ENCODE measurements at places on chromosomes 4 and X.

- DNase-seq, result no peak
These were observed 185.7 kb upstream of the NWD2 start for GRCh38 chr4:37058826-37059225.

DNA sequence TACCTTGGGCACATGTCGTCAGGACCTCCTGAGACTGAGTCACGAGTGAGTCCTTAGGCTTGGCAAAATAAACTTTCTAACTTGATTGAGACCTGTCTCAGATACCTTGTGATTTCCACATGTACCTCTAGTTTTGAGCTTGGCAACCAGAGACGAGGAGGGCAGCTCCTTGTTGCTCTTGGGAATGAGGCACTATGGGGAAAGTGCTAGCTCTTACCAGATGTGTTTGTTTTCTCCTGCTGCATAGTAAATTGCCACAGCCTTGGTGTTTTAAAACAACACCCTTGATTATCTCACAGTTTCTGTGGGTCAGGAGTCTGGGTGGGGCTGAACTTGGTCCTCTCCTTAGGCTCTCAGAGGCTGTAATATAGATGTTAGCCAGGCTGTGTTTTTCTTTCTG is 59.1 kb upstream of the MAML3 start:
- no peak for DNase-seq

GRCh38 chr4:75135068-75135825 is 202.3 kb downstream of the PARM1 start:
- DNase-seq, result no peak

DNA sequence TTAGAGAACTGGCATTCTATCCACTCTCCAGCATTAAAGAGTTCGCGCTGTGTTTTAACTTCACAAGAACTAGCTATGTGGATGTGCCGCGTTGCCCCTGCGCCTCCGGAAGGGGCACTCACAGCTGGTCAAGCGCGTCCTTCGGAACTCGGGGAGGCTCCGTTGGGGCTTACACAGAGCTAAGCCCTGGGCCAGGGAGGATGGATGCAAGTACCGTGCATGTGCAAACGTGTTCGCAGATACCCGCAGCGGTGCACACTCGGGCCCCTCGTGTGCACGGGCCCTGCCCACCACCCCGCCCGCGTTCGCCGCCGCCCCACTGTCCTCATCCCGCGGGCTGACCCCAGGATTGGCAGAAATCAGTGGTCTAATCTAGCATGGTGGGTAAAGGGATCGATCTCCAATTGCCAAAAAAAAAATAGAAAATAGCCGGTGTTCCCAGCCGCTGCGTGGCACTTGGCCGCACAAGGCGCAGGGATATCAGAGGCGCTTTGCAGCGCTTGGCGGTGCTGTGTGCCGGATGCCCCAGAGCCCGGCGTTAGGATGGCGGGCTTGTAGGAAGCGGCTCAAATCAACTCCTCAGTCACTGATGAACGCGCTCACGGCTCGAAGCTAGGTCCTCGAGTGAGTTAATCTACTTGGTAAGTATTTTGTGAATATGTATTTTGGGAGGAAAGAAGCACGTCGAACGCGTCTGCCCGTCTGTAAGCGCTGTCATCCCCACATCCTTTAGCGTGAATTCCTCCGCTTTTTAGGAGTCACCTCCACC is 989 bp upstream of the PCDH10 start:
- DNase-seq, result no peak

GRCh38 chr4:108965016-108965415 is 202.2 kb upstream of the ETNPPL start:
- DNase-seq, result no peak

DNA sequence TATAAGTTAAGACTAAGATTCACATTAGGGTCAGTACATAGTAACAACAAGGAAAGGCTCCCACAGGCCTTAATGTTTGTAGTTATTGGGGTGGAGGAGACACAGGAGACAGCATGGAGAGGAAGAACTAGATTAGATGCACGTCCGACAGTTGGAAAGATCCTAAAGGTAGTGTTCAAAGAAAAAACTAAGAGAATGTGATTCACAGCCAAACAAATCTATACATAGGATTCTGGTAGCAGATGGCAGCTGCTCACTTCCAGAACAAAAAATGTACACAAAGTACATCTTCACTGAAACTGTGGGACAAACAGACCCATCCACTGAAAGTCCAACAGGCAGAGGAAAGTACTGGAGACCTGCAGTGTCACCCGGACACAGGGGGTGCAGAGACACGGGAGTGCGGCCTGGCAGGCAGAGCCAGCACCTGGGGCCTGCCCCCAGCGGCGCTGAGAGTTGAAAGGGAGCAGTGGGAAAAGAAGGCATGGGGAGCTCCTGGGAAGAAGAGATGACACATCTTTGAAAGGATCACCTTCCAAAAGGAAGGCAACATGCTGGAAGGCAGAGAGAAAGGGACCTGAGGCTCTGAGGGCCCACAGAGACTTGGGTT is 40.0 kb downstream of the NELFA start:
- no peak for DNase-seq

- no peak for DNase-seq
These were observed 188.8 kb upstream of the BMP3 start for GRCh38 chr4:80841587-80842281.

DNA sequence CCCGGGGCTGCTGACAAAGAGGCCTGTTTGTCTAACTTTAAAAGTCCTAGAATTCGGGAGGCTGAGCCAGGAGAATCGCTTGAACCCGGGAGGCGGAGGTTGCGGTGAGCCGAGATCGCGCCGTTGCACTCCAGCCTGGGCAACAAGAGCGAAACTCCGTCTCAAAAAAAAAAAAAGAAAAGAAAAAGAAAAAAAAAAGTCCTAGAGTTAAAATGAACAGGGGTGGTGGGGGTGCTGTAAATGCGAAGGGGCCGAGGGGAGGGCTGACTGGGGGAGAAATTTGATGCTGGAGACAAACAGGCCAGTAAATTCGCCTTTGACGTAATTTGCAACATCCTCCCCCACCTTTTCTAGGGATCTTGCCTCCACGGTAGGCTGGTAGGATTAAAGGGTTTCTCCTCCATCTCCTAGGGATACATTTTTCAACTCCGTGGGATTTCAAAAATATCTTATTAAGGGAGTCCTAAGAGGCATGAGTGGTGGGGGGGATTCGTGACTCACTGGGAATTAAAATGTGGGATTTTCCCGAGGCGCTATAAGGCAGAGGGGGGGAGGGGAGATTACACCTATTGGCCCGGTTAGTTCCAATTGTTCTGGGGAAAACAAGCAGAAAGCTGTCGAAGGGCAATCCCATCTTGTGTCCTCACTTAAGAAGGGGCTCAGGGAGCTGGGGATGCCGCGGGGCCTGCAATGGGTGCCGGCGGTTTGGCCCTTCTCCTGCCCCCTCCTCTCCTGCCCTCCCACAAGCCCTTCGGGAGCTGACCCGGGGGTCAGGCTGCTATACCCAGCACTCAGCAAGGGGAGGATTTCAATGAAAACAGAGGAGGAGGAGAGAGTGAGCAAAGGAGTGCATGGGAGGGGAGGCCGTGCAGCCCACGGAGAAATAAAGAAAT is 3.0 kb upstream of the BCOR start:
- no peak for DNase-seq

GRCh38 chr4:169064296-169064695 is 54.2 kb upstream of the CBR4 start:
- DNase-seq, result no peak

DNA sequence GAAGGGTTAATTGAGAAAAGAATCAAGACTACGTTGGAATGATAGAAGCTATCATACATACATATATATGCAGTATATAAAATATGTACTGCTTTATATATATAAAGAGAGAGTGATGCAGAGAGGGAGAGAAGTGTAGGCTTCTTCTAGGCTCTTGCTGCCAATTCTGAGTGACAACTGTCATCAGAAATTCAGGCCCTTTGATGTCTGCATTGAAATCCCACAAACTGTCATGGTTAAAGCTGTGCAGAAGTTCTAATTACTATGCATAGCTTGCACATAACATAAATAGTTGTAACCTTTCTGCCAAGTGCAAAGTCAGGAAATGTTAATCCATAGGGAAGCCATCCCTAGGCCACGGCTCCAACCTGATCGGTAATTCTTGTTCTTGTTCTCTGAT is 251.0 kb downstream of the STIM2 start:
- DNase-seq, result no peak

DNA sequence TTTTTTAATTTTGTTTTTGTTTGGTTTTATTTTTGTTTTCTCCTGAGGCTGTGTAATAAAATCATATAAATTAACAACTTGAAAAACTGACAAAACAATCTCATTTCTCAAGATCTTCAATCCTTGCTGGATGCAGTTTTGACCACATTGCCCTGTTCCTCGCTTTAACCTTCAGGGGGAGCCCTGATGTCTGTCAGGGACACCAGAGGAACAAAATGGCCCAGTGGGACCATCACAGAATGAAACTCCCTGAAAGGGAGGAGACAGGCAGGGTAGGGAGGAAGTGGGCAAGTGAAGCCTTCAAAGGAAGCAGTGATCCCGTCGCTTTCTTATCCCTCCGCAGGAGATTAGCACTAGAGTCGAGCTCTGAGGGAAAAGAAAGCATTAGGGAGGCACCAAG is 274.9 kb upstream of the LDB2 start:
- DNase-seq, result no peak

DNA sequence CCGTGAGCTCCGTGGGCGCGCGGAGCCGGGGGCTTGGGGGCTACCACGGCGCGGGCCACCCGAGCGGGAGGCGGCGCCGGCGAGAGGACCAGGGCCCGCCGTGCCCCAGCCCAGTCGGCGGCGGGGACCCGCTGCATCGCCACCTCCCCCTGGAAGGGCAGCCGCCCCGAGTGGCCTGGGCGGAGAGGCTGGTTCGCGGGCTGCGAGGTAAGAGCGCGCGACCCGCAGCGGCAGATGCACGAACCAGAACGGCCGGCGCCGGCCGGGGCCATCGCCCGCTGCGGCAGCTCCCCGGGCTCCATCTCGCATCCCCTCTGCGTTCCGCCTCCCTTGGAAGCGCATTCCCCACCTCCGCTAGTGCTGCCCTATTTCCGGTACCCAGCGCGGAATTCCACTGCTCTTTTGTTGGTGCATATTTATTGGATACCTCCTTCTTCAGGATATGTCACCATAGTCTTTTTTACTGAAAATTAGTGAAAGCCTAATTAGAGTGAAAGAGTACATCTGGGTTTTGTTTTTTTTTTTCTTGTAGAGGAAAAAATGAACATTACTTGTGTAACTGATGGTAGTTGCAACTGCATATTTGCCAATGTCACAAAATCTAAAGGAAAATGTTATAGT is 797 bp downstream of the PKD2 start:
- no peak for DNase-seq

GRCh38 chrX:97238632-97239031 is 354.9 kb downstream of the RPA4 start:
- no peak for DNase-seq
